GDM1 (cell line): ENCODE measurements at places on chromosomes 6 and 20.
A peak's percentile ranks its signal among the peaks of the same experiment; 100 is the strongest.

- no peak for DNase-seq
Observed at GRCh38 chr6:145051661-145052060, 683.7 kb downstream of the EPM2A start.

DNA sequence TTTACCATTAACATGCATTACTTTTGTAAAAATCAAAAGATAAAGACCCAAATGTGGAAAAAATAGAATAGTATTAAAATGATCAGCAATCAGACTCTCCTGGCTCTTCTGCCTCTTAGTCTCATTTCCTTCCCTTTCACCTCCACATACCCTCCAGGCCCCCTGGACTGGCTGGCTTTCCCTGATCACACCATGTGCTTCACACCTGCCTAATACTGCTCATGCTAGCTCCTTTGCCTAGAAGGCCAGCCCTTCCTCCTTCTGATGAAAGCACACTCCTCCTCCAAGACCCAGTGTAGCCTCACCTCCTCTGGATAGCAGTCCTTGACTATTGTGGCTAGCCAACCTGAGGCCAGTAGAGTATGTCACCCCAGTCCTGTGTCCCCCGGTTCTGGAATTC, 182.0 kb upstream of the HEY2 start:
- no peak for DNase-seq

DNA sequence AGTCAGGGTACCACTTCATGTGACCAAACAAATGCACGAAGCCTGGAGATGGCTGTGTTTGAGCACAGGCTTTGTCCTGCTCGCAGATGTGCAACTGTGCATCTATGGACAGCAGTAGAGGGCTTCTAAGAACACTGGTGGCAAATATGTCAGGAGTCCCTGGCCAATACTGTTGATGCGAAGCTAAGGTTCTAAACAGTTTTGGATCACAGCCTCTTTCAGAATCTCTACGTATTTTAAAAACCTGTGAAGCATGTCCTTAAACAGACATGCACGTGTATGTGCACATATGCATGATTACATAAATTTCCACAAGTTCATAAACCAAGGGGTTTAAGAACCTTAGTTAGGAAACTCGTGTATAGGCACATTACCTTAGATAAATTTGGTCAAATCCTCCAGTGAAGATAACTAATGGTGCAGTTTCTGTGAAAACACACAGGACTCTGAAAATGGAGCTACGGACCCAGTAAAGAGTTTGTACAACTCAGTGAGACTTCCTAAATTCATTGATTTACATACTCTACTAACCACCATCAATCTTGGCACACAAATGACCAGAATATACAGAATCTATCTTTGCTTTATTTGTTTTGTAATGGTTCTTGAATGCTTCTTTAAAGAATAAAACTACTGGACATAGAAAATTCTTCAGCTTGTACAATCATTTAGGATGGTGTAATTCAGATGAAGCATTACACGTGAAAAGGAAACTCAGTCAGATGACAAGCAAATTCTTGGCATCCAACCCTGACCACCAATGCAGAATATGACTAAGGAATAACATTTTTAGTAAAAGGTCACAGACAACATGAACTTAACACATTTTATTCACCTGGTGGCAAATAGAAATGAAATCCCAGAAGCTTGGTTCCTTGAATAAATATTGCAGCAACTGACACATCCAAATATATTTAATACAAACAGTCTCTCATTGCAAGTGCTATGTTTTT, 27.4 kb downstream of the KCNQ5 start:
- DNase-seq = no peak

DNA sequence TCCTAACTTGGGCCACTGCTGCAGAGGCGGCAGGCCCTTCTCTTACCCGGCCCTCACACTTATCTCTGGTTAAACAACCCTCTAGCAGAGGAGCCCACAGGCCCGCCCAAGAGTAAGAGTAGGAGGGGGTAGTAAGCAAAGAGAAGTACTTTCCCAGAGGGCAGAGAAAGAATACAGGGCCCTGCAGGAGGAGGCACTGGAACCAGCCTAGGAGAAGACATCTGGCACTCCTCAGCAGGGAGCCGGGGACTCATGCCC, 10.1 kb downstream of the MTCH1 start:
- no peak for DNase-seq

DNA sequence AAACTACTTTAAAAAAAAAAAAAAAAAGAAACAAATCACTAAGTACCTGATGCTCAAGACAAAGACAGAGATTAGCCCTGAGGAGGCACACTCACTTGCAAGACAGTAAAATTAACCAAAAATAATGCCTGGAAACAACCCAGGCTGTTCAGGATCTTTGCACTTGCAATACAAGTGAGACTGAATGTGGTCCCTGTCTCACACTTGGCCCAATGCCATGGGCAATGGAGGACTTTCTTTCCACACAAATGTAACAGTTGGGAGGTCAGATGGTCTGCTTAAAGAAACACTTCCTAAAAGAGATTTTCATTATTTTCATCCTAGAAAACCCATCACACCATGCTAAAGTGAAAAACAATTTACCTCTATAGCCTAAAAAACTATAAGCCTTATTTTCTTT, 16.2 kb downstream of the STAU1 start:
- no peak for DNase-seq

GRCh38 chr6:35370785-35371493, 28.6 kb downstream of the PPARD start:
- no peak for DNase-seq

GRCh38 chr6:146851837-146852236, 253.1 kb downstream of the ADGB start:
- no peak for DNase-seq

GRCh38 chr20:13028673-13029072, 19.9 kb downstream of the SPTLC3 start:
- DNase-seq = no peak

DNA sequence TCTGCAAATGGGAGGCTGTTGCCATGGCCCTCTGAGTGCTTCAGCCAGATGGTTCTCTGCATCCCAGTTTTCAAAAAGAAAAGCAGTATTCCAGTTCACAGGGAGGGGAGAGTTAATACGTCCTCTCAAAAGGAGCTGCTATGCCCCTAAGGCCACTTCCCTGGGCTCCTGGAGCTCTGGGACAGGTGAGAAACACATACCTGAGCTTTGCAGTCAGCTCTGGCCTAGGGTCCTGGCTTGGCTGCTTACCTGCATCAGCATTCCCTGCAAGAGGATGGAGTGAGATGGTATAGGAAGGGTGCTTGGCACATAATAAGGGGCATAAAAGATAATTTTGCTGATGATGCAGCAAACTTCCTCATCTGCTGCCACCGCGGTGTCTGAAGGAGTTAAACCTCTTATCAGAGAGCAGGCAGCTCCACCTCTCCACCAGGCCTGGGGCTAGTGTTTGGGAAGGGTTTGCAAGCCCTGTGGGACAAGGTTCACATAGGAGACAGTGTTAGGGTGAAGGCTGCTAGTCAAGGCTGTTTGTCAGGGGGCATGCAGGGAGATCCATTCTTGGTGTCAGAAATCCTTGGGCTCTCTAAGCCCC, 62.7 kb downstream of the SLC24A3 start:
- DNase-seq = peak; percentile 18

DNA sequence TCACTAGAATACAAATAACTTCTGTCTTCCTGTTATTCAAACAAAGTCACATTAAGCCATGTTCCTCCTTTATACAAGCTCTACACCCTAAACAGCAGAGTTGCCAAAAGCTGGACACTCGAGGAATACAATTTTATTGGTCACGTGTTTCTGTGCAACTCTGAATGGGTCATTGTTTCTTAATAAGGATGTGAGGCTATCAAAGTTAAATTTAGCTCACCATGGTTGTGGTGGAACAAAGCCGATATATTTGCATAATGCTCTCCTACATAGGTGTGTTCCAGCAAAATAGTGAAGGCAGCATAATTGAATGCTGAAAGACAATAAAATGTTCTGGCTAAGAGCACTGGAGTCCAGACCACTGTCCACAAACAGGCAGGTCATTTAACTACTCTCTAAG, 36.9 kb upstream of the CD2AP start:
- no peak for DNase-seq

DNA sequence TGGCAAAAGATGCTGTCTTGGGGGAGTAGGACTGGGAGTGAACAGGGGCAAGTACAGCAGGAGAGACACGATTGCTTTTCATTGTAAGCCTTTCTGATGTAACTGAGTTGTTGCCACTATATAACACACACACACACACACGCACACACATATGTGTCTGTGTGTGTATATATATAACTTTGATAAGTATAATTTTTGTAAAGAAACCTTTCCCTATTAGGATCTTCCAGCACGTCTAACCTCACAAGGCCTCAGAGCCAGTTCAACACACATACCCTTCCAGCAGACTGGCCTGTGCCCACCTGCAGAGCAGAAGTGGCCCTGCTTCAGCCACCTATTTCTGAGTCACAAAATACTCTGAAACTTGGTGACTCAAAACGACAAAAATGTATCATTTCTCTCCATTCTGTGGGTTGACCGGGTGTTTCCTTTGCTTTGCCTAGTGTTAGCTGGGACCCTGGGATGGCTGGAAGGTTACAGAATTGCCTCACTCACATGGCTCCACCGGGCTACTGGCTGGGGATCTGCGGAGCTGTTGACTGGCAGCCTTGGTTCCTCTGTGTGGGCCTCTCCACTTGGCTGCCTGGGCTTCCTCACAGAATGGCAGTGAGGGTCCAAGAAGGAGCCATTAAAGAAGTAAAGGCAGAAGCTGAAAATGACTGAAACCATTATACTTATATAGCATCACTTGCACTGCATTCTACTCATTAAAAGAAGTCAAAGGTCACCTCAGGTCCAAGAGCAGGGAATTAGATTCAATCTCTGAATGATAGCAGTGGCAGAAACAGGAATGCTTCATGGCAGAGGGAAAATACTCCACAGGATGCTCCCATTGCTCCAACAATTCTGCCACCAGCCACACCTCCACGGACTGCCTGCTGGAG, 126.4 kb downstream of the BANF2 start:
- DNase-seq = no peak

- DNase-seq = no peak
Observed at GRCh38 chr6:121485359-121485811, 49.9 kb downstream of the GJA1 start.

DNA sequence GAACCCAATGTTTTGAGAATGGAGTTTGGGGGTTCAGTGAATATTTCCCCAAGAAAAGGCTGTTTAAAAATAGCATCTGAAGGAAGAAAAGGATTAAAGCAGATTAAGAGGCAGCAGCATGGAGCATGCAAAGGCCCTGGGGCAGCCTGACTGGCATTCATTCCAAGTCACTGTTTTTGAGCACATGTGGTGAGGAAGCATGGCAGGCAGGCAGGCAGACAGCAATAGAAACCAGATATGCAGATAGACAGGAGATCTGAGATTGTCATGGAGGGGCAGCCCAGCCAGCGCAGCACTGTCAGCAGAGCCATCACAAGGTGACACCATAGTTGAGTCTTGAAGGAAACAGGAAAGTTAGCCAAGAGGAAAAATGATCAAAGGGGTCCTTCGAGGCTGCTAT, 37.8 kb downstream of the SIRPA start:
- DNase-seq = no peak

- no peak for DNase-seq
Observed at GRCh38 chr6:83592770-83593394, 80.5 kb downstream of the PRSS35 start.

DNA sequence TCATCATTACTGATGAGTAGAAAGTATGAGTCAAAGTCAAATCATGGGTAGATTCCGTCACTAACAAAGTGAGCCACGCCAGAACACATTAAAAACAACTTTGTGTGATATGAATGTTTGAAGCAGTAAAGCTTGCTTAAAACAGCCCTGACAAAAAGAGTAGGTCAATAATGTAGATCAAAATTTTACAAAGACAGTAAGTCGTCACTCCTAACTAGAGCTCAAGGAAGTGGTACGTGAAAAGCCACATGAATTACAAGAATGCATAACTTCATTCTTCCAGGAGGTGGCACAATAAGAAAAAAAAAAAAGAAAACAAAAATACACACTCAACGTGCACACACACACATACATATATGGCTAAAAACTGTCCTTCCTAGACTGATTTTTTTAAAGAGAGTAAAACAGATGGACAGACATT, 69.9 kb downstream of the HACE1 start:
- DNase-seq = no peak

DNA sequence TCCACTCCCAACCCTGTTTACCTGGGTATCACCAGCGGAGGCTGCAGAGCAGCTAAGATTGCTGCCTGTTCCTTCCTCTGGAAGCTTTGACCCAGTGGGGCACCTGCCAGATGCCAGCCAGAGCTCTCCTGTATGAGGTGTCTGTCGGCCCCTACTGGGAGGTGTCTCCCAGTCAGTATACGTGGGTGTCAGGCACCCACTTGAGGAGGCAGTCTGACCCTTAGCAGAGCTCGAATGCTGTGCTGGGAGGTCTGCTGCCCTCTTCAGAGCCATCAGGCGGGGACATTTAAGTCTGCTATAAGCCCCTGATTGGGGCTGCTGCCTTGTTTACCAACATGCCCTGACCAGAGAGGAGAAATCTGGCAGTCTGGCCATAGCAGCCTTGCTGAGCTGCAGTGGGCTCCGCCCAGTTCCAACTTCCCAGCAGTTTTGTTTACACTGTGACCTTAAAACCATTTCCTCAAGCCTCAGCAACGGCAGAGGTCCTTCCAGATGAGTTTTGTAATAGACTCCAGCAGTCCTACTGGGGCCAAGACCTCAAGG, 2.8 kb downstream of the RAET1E start:
- DNase-seq = no peak

- no peak for DNase-seq
Observed at GRCh38 chr20:32451340-32451681, 93.2 kb downstream of the ASXL1 start.

DNA sequence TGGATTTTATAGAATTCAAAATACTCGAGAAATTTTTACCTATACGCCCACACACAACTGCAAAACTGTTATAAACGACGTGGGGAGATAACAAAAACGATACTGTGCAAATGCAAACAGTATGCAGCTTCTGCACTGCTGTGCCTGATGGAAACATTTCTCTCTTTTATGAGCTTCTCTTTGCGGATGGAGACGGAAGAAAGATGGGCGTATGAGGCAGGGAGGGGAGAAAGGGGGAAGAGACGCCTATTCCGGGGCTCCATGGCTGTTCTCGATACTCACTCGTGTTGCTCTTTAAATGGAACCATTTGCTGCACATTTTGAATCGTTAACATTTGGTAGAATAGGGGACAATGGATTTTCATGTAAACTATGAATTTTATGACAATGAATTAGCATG, 69.1 kb upstream of the EXOC2 start:
- no peak for DNase-seq

GRCh38 chr6:109447878-109448555, 7.5 kb downstream of the SMPD2 start:
- peak; percentile 18 for DNase-seq

DNA sequence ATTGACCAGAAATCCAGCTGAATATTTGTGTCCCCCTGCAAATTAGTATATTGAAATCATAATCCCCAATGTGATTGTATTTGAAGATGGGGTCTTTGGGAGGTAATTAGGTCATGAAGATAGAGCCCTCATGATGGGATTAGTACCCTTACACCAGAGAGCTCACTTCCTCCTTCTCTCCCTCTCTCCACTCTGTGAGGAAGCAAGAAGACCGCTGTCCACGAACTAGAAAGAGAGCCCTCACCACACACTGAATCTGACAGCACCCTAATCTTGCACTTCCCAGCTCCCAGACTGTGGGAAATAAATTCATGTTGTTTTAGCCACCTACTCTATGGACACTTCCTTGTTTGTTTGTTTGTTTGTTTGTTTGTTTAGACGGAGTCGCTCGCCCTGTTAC, 11.9 kb upstream of the PLAGL1 start:
- DNase-seq = no peak

GRCh38 chr20:41182296-41183212, 45.2 kb downstream of the PLCG1 start:
- DNase-seq = no peak

GRCh38 chr20:6108330-6108729, 14.5 kb downstream of the FERMT1 start:
- DNase-seq = no peak

GRCh38 chr6:136983687-136984086, 61.1 kb downstream of the IL20RA start:
- no peak for DNase-seq
